ENCODE measurements at places on chromosomes 4 and X.

DNA sequence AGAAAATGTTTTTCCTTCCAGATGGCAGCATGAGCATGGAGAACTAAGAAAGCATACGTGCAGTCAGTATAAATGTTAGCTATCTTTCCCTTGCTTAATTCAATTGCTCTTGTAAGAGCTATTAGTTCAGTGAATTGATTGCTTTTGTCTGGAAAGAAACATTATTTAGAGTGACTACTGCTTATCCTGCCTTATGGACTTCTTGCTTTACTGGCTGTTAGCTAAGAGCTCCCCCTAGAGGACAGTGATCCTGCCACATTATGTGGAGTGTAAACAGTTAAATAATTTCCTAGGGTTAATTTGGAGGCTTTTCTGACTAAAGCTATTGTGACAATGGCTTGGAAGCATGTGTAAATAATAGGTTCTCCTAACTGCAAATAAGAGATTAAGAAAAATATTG lies 1402.4 kb downstream of the FAM133A start:
- no peak for DNase-seq

- no peak for DNase-seq
These were observed 2.0 kb downstream of the MID1IP1 start for GRCh38 chrX:38803243-38803587.

- no peak for DNase-seq
These were observed 12.5 kb upstream of the CTSO start for GRCh38 chr4:155966171-155966570.

- DNase-seq: no peak
These were observed 52.5 kb upstream of the ZNF518B start for GRCh38 chr4:10509733-10510132.

- DNase-seq: no peak
These were observed 106.8 kb downstream of the ARSJ start for GRCh38 chr4:113872426-113873260.

DNA sequence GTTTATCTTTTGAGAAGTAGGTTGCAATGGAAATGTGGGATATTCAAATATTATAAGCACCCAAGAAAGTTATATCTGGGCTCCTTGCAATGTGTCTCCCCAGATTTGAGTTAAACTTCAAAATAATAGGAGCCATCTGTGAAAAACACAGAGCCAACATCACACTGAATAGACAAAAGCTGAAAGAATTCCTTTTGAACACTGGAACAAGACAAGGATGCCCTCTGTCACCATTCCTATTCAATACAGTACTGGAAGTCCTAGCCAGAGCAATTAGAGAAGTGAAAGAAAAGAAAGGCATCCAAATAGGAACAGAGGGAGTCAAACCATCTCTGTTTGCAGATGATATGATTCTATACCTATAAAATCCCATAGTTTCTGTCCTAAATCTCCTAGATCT lies 114.3 kb upstream of the IL1RAPL1 start:
- DNase-seq: no peak

DNA sequence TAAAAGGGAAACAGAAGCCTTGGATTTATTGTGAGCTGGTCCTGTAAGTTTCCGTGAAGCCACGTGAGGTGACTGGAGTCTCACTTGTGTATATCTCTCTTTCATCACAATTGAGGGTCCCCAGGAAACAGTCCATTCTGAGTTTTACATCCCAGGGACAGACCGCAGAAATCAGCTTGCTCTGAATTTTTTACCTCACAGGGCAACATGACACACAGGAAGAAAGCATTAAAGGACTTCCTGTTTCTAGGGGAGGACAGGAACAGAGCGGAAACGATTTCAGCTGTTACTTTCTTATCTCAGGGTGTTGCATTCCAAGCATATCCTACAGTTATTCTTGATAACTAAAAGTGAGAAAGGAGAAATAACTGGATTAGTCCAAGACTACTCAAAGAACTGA lies 553.5 kb downstream of the TRAM1L1 start:
- no peak for DNase-seq

- DNase-seq: no peak
These were observed 47.4 kb downstream of the TMEM131L start for GRCh38 chr4:153513596-153513995.

DNA sequence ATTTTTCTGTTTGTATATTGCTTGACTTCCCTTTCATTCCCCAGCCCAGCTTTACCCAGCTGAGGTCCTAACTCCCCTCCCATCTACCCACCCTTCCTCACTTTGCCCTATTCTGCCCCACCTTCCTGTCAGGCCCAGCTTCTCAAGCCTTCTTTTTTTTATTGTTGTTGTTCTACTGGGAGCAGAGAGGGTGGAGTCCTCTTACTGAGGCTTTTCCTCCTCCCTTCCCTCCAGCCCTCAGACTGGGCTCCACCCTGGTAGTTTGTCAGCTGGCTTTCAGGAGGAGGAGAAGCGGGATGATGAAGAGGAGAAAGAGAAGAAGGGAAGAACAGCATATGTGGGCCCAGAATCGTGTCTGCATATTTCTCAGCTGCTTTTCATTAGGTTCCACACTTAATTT lies 3.2 kb upstream of the KLF8 start:
- no peak for DNase-seq

DNA sequence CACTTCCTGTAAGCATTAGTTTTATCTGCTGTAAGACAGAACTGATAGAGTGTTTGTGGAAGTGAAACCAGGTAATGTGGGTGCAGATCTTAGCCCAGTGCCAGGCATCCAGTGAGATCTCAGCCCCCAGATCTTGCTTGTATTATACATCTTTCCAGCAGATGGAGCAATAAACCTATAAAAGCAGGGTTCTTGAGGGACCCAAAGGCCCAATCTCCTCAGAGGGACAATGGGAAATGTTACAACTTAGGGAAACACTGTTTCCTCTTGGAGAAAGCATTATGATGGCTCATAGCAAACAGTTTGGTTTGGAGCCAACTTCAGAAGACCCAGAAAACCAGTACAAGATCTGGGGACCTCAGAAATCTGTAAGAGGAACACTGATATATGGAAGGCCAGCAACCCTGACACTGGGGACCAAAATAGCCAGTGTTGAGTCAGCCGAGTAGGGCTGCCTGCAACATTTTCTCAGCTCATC lies 206.3 kb downstream of the SLC7A11 start:
- DNase-seq: no peak

DNA sequence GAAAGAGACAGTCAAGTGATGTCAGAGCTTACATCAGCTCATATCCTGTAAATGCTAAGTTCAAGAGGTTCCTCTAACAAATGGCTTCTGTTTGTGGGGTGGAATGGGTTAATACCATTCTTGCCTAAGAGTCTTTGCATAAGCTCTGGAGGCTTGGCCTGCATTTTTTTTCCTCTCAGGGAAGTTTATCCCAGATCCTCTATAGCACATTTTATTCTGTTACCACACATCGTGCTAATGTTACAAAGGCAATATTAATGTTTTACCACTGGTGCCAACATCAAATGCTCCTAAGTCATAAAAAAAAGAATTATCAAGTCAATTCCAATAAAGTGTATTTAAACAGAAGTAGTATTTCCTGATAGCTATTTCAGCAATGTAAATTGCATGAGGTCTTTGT lies 2.9 kb upstream of the ADH6 start:
- no peak for DNase-seq

GRCh38 chr4:36325499-36325898 lies 44.1 kb downstream of the DTHD1 start:
- DNase-seq: no peak

DNA sequence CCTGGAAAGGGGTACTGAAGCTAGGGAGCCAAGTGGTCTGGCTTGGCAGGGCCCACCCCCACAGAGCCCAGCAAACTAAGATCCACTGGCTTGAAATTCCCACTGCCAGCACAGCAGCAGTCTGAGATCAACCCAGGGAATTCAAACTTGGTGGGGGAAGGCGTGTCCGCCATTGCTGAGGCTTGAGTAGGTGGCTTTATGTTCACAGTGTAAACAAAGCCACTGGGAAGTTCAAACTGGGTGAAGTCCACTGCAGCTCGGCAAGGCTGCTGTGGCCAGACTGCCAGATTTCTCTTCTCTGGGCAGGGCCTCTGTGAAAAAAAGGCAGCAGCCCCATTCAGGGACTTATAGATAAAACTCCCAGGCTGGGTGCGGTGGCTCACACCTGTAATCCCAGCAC lies 58.9 kb downstream of the TFDP3 start:
- no peak for DNase-seq

- DNase-seq: no peak
These were observed 47.0 kb downstream of the TASL start for GRCh38 chrX:30530606-30531005.

- no peak for DNase-seq
These were observed 50.3 kb upstream of the MAP3K15 start for GRCh38 chrX:19565605-19566004.

DNA sequence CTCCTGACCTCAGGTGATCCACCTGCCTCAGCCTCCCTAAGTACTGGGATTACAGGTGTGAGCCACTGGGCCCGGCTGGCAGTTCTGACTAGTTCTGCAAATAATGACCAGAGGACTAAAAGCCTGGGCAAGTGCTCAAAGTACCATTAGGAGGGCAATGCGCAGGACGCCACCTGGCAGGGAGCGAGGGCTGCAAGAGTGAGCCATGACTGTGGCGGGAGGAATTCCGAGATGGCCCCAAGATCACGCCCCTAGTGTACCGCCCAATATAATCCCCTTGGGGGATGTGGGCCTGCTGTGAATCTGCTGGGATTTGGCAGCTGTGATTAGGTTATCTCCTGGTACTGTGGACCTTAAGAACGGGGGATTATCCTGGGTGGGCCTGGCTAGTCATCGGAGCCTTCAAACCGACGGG lies 26.2 kb upstream of the GPR78 start:
- DNase-seq: no peak

DNA sequence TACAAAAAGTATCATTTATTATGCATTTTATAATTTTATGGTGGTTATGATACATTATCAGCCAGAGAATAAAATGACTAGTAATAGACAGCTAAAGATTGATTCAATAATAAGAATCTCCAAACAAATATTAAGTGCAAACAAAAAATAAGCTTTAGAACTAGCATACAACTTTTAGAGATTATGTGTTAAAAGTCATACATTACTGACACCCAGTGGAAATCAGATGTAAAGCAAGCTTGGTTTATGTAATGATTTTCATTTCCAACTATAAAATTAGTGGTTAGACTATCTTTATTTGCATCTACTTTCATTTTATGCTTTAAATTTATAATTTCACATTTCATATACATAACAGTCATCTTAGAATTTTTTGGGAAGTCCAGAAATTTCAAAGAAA lies 57.7 kb downstream of the IL13RA2 start:
- no peak for DNase-seq

- no peak for DNase-seq
These were observed 10.3 kb upstream of the DUSP9 start for GRCh38 chrX:153636716-153637115.

DNA sequence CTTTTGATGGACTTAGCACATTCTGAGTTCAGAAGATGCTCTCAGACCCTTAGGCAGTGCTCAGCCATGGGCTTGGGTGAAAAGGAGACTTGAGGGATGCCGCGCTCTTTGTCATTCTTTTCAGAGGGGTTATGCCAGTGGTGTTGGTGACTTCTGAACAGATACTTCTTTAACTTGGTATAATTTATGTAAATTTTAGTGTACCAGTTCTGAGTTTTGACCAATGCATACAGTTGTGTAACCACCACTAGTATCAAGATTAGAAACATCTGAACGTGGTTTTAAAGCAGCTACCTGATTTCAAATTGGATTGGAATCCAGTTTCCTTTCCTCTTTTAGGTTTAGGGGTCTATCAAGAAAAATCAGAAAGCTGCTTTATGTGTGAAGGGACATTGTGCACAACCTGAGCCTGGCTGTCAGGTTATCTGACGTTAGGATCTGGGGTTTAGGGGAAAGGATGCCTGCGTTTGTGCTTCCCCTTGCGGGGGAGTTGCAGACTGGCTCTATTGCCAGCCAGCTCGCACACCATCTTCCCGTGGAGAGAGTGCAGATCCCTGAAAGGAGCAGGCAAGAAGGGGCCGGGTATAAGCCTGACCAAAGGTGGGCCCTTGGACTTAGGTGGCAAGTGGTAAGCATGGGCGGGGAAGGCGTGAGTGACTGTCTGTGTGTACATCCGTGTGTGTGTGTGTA lies 19.0 kb downstream of the SMS start:
- DNase-seq: no peak

DNA sequence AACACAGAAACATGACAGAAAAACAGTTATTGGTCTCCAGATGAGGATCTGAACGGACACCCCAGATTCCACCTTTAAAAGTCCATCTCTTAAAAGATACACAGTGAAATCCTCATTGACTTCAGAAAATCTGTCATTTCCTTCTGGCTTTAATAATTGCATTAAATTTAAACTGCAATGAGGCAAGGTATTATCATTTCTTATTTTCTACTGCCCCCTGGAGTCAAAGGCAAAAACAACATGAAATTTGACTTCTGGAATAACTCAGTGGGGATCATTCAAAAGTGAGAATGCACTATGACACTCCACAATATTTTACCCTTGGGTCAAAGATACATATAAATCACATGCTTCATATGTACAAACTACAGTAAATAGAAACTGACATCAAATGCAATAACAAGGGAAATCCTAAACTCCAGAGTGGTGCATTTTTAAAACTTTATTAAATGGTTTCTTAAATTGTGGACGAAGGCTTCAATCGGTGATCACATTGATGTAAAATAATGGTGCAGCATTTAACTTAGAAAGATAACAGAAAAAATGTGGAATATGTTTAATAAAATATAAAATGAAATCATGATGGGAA lies 56.4 kb upstream of the SPANXN1 start:
- no peak for DNase-seq

DNA sequence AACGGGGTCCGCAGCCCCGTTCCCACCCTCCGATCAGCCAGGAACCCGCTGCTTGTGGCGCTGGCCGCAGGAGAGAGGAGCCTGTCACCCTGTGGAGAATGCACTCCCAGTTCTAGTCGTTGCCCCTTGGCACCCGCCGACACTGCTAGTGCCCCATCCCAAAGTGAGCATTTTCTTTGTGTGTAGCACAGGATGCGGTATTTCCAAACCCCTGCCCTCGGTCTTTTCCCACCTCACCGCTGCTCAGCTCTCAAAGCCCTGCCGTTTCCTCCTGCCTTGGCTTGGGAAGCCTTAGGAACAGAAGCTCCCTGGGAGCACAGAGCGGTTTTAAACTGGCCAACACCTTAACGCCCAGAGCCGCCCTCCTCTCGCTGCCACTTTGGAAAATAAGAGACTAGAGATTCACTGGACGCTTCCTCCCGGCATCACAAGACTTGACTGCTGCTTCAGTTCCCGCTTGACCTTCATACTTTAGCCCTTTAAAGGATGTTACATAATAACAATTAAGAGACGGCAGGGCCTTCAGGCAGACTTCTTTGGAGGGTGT lies 772 bp downstream of the CYP4V2 start:
- DNase-seq: peak; percentile 2

DNA sequence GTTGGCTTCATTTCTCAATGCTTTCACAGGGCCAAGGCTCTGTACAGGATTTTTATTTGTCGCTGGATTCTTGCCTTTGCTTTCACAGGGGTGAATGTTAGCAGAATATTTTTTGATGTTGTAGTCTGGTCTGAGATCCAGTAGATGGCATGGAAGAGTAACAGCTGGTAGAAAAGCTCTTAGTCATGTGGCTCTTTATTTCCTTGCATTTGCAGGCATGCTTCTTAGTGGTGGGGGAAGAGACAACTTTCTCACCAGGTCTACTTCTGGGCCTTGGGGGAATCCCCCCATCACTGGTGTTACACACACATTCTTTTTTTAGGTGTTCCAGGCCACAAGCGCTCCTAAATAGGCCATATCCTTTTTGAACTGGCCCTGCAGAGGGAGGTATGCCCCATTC lies 58.2 kb upstream of the DKK2 start:
- no peak for DNase-seq

- DNase-seq: no peak
These were observed 15.3 kb upstream of the PDGFRA start for GRCh38 chr4:54213761-54214160.
